NCI-H2081 treated with DMSO at 0.1 percent for 48 hours (cell line): ENCODE measurements at places on chromosomes 13 and 19.

DNA sequence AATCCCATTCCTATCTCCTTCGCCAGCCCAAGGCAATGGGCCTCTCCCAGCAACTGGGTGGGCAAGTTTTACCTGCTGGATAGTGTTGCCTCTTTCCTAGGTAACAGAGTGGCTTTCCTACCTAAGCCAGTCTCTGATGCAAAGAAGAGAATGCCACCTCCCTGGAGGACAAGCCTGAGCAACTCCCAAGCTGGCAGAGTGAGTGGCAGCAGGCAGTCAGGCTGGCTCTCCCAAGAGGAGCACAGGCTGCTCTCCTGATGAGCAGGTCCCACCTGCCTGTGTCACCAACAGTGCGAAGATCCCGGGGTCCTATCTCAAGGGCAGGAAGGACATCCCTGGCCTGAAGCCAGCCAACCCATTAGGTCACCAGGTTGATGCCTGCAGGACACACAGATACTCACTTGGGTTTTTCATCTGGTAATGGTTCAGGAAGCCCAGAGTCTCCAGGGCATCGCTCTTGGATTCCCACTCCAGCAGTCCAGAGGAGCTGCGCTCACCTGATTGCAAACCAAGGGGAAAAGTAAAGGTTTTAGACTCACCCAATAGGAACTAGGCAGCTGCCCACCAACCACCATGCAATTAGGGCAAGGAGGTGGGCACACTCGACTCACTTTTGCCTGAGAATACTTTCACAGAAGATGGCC lies 5.5 kb upstream of the ECH1 start:
- DNase-seq, result no peak

DNA sequence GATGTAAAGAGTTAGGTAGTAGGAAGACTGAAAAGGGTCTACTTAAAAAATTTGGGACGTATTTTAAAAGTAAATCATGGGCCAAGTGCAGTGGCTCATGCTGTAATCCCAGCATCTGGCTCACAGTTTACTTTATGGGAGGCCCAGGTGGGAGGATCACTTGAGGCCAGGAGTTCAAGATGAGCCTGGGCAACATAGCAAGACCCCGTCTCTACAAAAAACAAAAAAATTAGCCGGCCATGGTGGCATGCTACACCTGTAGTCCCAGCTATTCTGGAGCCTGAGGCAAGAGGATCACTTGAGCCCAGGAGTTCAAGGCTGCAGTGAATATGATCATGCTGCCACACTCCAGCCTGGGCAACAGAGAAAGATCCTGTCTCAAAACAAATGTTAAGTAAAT lies 23.0 kb downstream of the UTP14C start:
- DNase-seq, result no peak

DNA sequence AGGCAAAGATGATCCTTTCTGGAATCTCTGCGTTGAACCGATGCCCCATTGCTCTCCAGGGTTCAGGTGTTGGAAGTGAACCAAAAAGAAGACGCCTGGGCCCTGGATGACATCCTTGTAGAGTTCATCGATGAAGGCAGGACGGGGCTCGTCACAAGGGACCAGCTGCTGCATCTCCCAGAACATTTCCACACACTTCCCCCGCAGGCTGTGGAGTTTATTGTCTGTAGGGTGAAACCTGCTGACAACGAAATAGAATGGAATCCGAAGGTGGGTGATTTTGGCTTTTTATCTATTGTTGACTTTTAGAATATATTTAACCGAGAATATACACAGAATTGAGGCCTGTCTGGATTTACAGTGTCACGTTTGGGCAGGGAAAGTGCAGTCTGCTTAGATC lies 58.4 kb downstream of the SLC7A9 start:
- DNase-seq, result no peak

- DNase-seq, result no peak
These were observed 726.0 kb downstream of the UQCRFS1 start for GRCh38 chr19:28486926-28487325.

- DNase-seq, result no peak
These were observed 2657.6 kb upstream of the PCDH20 start for GRCh38 chr13:64073203-64073602.

DNA sequence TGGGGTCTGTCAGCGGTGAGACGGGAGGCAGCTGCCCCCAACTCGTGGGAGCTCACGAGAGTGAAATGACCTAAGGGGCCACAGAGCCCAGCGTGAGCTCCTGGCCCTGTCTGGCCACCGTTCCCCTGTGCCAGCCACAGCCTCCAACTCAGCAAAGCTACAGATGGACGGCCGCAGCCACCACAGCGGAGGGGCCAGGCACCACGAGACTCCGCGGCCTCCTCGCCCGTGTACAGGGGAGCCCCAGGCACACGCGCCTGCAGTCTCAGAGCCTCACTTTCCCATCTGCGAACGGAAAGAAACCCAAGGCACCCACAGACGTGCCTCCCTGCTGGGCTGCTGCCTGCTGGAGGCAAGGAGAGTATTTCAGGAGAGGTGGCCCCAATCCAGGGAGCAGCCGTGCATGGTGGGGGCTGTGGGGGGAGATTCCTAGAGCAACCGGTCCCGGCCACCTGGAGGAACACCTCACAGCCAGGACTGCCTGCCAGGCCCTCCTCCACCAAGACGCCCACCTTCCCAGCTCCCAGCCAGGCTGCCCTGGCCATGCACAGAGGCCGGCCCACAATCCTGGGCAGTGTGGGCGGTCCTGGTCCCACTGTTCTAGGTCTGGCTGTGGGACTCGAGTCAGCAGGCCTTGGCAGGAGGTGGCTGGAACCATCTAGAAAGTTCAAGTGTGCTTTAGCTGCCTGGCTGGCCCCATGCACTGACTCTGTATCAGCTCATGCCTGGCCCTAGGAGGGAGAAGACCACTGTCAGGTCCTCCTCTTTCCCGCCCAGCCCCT lies 1.9 kb downstream of the MKNK2 start:
- no peak for DNase-seq

- DNase-seq, result no peak
These were observed 17.3 kb downstream of the PLD3 start for GRCh38 chr19:40365613-40366401.

DNA sequence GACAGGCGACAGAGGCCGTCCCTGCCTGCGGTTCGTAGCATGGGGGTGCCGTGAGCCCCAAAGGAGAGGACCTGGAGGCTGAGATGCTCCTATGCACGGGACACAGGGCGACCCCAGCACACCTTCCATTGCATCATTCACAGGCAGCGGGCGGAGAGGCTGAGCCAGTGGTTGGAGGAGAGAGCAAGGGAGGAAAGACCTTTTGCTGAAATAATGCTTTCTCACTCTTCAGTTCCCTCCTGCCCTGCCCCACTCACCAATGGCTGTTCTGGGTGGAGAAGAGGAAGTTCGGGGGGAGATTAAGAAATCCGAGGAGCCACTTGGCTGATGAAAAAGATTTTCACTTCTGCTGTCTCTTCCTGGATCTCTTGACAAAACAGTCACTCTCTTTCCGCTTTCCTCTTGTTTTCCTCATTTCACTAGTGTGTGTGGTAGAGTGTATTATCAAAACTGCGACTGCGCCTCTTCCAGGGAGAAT lies at the start of gene NLRP12:
Gene NLRP12, minus strand, starts transcription at position 181 of the 478 bp plus-strand sequence. Its CDS starts 140 bp downstream, at position 41.
- no peak for DNase-seq

- no peak for DNase-seq
These were observed 12.0 kb upstream of the FBXL3 start for GRCh38 chr13:77038907-77039480.

DNA sequence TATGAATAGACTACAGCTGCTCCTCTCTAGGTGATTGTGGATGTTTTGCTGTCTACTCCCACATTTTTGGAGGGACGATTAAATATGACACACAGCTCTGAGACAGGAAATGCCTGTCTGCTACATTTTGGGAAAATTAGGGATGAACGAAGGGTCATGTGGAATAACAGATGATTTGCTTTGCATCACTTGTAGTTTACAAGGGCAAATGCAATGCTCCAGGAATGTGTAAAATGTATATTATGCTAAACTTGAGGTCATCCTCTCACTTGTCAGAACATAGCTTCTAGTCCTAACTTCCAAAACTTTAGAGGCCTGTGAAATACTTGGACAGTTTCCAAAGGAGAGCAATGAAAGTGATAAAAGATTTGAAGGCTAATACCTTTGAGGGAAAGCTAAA lies 284.2 kb upstream of the DACH1 start:
- no peak for DNase-seq

DNA sequence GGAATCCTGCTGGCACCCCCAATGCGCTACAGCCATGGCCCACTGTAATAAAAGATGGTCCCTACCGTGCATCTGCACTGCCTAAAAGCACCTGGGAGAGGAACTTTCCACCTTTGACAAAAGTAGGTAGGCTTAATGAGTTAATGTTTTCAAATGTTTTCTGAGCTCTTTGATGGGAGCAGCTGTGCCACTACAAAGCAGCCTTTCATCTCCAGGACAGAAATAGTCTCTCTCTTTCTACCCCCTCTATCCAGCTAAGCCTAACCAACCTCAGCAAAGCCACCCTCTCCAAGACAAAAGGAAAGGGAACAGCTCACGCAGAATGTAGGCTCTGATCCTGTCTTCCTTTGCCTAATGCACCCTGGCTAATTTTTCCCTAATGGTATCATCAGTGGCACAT lies 560.2 kb downstream of the UQCRFS1 start:
- DNase-seq, result no peak

DNA sequence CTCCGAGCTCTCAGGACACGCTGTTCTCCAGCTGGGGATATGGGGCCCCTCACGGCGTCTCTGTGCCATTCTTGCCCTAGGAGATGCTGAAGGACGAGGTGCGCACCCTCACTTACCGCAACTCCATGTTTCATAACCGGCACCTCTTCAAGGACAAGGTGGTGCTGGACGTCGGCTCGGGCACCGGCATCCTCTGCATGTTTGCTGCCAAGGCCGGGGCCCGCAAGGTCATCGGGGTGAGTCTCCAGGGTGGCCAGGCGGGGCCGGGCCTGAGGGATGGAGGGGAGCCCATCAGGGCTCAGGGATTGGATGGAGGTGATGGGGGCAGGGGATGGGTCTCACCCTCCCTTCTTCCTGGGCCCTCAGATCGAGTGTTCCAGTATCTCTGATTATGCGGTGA lies 4.8 kb downstream of the PRMT1 start:
- no peak for DNase-seq

DNA sequence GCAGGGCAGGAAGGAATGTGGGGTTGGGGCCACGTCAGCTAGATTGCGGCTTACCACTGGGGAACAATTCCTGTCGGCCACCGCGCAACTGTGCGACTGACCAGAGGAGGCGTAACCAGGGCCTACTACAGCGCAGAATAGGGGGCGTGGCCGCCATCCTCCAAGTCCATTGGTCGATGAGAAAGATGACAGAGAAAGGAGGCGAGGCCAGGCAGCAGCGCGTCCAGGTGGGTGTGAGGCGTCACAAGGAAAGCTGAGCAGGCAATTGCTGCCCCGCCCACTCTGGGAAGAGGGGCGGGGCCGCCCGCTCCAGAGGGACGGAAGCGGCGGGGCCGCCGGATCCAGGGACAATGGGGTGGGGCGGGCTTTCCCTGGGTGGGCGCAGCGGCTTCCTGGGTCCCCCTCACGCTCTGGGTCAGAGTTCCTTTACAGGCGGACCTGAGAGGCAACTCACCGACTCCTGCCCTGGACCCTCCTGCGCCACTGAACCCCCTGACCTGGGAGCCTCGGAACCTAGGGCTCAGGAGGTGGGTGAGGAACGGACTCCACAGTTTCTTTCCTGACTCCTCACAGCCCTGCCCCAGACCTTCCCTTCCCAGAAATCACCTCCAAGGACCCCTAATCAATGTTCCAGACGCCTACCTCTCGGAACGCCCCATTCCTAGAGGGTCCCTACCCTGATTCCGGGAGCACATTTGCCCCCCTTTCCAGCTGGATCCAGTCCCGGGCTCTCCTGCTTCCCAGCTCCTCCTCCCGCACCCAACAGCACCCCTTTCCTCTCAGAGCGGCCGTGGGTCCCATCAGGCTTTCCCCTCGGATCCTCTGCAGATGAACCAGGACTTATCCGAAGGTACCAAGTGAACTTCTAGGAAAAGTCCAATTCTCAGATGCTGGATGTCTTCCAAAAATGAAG lies 101.5 kb upstream of the ZNF492 start:
- DNase-seq, result no peak
